Stimulated activated CD4-positive, alpha-beta T cell treated with anti-CD3 and anti-CD28 coated beads, Interleukin-1b, Interleukin-23, amount 100 ng/mL, for 1 hour (primary cell): ENCODE measurements at places on chromosomes 5 and 9.

- no peak for DNase-seq
Observed at GRCh38 chr9:129145316-129145715, 32.7 kb downstream of the IER5L start.

- no peak for DNase-seq
Observed at GRCh38 chr5:156120777-156121176, 206.2 kb upstream of the SGCD start.

- DNase-seq = no peak
Observed at GRCh38 chr9:99026271-99026955, 78.5 kb upstream of the TGFBR1 start.

- DNase-seq = no peak
Observed at GRCh38 chr9:79604149-79604548, 32.4 kb downstream of the TLE4 start.

DNA sequence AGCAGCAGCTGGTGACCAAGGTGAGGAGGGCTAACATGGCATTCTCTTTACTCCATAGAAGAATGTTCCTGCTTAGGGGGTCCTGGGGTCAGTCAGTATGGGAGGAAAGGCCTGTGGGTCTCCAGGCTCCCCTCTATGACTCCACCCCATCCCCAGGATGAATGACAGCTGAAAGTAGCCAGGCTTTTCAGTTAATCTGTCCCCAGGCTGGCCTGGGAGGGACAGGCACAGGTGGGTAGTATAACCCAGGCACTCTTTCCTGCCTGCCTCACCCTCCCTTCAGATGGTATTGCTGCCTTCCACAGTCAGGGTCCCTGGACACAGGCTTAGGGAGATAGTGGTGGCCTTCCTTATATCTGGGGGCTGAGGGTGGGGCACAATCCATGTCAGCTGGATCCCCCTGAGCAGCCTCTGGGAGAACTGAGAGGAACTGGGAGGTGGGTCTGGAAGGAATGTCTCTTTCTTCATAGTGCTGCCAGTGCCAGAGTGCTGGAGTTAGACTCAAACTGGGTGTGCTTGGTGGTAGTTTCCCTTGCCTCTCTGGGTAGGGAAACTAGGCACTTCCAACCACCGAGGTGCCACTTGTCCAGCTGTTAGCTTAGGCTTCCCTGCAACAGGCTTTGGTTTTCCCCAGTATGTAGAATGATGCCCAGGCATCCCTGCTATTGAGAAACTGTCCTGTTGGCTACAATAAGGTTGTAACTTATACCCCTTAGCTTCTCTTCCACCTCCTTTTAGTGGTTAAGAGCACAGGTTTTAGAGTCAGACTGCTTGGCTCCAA lies 27.8 kb downstream of the LARP1 start:
- no peak for DNase-seq

GRCh38 chr5:76406014-76406413 lies 2.9 kb downstream of the IQGAP2 start:
- DNase-seq = no peak

- DNase-seq = no peak
Observed at GRCh38 chr5:101580591-101580990, 677.5 kb upstream of the ST8SIA4 start.

GRCh38 chr5:137220523-137220927 lies 278.6 kb downstream of the SPOCK1 start:
- no peak for DNase-seq

GRCh38 chr5:77849308-77849900 lies 73.3 kb upstream of the TBCA start:
- no peak for DNase-seq

GRCh38 chr9:78871086-78871451 lies 574.1 kb downstream of the PSAT1 start:
- no peak for DNase-seq

- no peak for DNase-seq
Observed at GRCh38 chr5:158716668-158717067, 383.0 kb downstream of the EBF1 start.

- DNase-seq = no peak
Observed at GRCh38 chr5:95081500-95081960, 203.4 kb downstream of the MCTP1 start.

- DNase-seq = no peak
Observed at GRCh38 chr5:88244686-88245085, 24.0 kb downstream of the TMEM161B start.

GRCh38 chr5:163503106-163504078 lies 2.0 kb upstream of the MAT2B start:
- DNase-seq = no peak

DNA sequence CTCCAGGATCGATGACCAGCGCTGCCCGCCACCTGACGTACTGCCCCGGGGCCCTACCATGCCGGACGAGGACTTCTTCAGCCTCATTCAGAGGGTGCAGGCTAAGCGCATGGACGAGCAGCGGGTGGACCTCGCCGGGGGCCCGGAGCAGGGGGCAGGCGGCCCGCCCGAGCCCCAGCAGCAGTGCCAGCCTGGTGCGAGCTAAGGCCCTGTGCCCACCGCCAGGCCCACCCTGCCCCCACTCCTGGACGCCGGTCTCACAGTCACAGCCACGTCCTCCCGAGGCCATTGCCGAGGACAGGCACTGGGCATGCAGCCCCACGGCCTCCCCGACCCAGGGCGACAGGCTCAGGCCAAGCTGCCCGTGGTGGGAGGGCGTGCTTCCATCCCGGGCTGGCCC lies 5.5 kb downstream of the DNLZ start:
- DNase-seq = no peak

GRCh38 chr5:7852542-7852941 lies 1.6 kb upstream of the CFAP90 start:
- DNase-seq = no peak

DNA sequence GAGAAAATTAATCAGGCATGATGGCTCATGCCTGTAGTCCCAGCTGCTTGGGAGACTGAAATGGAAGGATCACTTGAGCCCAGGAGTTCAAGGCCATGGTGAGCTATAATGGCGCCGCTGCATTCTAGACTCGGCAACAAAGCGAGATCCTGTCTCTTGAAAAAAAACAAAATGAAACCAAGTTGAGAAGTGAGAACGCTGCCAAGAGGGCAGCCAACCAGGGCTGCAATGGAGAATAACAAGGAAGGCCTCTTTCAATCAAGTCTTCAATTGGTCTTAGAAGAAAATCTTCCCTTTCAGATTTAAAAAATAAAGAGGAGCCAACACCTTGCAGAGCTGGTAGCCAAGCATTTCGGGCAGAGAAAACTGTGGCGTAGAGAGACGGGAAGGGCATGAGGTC lies 14.7 kb downstream of the KIAA1958 start:
- DNase-seq = no peak

DNA sequence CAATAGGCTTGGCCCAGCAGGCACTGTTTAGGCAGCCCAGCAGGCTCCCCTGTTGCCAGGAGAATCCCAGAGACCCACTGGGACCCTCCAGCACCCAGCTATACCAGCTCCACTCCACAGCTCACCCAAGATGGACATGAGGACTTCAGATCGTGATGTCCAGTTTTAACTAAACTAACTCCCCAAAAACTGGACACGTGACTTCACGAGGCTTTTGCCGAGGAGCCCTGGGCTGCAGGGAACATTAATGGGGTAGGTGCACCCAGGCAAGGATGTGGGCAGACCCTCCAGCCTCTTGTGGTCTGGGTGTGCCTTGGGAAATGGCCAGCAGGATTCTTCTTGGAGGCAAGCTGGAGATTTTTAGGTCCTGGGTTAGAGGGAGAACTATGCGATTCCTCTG lies 8.9 kb upstream of the NKD2 start:
- DNase-seq = no peak

GRCh38 chr5:145991044-145991575 lies 54.7 kb downstream of the SH3RF2 start:
- no peak for DNase-seq

- no peak for DNase-seq
Observed at GRCh38 chr9:70747261-70747718, 332.8 kb upstream of the KLF9 start.

DNA sequence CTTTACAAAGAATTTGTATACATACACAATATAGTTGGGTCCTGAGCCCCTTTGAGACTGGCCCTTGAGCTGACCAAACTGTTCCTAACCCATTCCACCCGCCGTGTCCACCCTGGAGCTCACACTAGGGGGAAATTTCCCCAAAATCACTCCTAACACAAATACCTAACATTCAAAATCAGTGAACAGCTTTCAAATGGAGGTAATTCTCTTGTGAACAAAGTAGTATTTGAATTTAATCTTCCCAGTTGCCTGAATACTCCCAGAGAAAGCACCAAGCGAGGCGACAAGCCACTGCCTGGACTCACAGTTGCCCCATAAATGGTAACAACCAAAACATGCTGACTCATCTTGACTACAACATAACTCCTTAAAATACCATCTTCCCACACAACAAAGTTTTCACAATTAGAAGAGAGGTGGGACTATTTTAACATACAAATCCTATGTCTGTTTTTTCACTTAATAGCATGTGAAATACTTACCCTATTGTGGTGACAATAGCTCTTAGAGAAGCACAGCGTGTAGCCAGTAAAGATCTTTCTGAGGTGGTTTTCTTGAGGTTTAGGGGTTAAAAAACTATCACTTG lies 31.7 kb upstream of the SCAMP1 start:
- no peak for DNase-seq

- DNase-seq = no peak
Observed at GRCh38 chr5:131684595-131684994, 49.6 kb upstream of the RAPGEF6 start.

- DNase-seq = no peak
Observed at GRCh38 chr5:95822043-95822541, 434 bp downstream of the GLRX start.

GRCh38 chr5:138274189-138274853 lies at the start of gene GFRA3:
TSS of gene GFRA3 (minus strand) at chr5:138274621. CDS start at chr5:138274424, 197 bp downstream.
- no peak for DNase-seq

DNA sequence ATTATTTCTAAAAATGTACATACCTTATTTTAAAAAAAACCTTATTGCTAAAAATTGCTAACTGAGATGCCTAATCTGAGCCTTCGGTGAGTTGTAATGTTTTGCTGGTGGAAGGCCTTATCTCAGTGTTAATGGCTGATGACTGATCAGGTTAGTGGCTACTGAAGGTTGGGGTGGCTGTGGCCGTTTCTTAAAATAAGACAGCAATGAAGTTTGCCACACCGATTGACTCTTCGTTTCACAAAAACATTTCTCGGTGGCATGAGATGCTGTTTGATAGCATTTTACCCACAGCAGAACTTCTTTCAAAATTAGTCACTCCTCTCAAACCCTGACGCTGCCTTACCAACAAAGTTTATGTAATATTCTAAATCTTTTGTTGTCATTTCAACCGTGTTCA lies 14.7 kb downstream of the CENPK start:
- DNase-seq = no peak

GRCh38 chr9:137027369-137028262 lies at the start of gene ABCA2:
TSS of gene ABCA2 (minus strand) at chr9:137028237. CDS start at chr9:137028140, 97 bp downstream.
- no peak for DNase-seq

DNA sequence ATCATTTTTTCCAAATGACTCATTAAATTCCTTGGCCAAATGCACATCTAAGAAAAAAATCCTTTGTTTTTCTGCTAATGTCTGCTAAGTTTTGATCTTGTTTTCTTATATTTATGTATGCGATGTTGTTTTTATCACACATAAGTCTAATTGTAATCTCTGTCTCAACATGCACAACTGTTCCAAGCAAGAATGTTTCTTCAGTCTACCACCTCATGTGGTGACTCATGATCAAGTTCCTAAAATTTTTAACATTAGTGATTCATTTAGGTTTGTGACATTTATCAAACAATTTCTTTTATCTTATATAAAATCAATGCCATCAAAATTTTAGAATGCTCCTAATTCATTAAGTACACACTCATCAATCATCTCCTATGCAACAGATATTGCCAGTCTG lies 763.9 kb upstream of the FAM174A start:
- no peak for DNase-seq

DNA sequence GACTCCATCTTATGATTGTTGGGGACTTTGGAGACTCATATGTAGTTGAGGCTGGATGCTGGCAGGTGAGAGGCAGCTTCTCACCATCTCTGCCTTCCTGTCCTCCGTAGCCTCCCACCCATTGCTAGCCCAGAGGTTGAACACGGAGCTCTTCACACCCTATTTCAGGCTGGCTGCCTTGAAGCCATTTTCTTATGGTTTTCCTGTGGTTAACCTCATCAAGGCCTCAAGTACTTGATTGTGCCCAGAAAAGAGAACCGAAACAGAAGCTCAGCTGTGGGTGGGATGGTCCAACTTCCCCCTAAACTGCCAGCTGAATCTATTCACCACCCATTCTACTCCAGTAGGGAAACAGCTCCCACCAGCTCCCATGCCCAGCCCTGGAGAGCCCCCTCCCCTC lies 102.9 kb downstream of the LIFR start:
- DNase-seq = no peak

DNA sequence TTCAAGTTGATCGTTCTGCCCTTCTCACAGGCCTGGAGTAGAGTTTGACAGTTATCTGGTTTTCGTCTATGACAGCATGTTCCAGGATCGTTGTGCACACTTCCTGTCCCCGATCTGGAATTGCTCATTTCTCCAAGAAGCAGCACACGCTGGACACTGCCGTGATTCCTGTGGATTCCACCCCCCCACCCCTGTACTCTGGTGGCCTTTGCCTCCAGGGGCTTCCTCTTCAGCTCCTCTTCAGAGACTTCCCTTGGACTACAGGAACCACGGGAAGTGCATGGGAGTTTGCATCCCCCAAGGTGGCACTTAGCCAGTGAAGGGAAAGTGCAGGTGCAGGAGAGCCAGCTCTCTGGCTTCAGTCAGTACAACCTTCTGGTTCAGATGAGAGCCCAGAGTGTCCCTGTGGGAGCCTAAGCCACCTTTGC lies 160.7 kb downstream of the CACNA1B start:
- DNase-seq = no peak

DNA sequence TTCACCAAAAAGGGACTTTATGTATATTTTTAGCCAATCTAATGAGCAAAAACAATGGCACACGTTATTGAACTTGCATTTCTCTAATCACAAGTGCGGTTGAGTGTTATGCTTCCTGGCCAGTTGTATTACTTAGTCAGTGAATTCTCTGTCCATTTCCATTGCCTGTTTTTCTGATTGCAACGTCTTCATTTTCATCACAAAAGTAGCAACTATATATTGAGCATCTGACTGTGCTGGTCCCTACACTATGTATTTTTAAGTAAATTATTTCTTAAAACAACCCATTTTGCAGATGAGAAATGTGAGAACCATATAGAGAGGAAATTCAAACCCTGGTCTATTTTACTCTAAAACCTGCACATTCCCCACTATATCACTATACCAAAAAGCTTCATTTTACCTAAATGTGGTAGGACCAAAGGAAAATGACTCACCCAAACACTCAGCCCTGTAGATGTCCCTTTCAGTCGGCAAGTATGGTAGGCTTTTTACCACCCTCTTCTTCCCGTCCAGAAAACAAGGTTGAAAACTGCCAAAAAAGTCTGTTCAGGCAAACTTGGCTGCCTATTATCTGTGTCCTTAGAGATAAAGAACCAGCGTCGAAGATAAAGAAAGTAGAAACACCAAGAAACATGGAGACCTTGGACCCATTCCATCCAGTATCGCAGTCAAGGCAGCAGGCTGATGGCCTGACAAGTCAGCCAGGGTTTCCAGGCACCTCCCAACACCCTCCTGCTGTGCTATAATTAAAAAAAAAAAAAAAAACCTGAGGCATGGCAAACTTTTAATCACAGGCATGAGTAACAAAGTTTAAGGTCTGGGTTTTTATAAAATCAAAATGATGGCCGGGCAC lies 18.8 kb upstream of the FAM13B start:
- no peak for DNase-seq
